Stimulated activated CD8-positive, alpha-beta memory T cell treated with anti-CD3 and anti-CD28 coated beads, Interleukin-12 subunit alpha, Interleukin-12 subunit beta, amount 100 ng/mL, for 4 hours (primary cell): ENCODE measurements at places on chromosomes 4 and X.

DNA sequence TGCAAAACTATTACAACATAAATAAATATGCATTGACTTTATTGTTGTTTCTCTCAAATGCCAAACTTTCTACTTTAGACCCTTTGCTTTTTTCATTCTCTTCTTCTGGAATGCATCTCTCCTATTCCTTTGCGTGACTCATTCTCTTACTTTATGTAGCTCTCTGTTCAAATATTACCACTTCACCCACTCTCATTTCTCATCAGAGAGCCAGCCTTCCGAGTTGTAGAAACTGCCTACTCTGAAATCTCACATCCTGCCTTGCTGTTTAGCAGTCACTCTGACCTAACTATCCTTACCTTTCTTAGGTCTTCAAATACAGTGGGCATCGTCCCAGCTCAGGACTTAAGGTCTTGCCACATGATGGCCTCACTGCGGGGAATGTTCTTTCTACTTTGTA lies 143.5 kb downstream of the GALNTL6 start:
- DNase-seq = no peak

- DNase-seq = no peak
These were observed 6.9 kb downstream of the ANXA10 start for GRCh38 chr4:168099195-168099594.

DNA sequence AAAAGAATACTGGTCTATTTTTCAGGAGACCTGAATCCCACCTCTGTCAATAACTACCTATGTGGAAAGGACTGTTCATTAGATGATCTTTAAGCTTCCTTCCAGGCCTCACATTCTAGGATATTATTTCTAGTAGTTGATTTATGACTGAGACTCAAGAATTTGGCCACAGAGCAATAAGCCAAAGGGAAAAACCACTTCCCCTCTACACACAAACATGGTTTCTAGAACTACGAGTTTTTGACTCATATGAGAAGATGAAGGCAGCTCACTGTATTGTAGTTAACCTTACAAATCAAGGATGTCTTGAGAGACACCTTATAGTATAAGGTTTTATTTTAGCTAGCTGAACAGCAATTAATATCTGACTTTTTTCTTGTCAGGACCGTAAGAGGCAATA lies 36.9 kb upstream of the GDPD2 start:
- DNase-seq = no peak

- DNase-seq = no peak
These were observed 321.3 kb upstream of the LCORL start for GRCh38 chr4:18342847-18343246.

- no peak for DNase-seq
These were observed 1.4 kb downstream of the ANK2 start for GRCh38 chr4:113050837-113051236.

- DNase-seq = no peak
These were observed 31.7 kb upstream of the PRPS1 start for GRCh38 chrX:107596651-107597050.

DNA sequence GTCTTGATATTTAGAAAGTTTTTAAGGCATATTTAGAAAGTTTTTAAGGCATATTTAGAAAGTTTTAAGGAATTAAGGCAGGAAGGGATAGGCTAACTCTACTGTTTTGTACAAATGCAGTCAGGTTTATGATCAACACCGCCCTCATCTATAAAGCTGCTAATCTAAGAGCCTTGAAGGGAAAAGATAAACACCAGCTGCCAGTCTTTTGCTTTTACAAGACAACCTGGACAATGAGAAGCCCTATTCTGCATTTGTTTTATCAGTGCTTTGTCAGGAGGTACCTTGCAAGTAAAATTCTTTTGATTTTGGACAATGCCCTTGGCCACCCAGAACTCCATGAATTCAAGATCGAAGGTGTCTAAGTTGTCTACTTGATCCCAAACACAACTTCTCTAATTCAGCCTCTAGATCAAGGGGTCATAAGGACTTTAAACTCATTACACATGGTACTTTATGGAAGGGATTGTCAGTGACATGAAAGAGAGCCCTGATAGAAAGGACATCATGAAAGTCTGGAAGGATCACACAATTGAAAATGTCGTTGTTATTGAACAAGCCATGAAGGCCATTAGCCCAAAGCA lies 39.8 kb downstream of the IL15 start:
- no peak for DNase-seq

- DNase-seq = no peak
These were observed 34.7 kb downstream of the CSN3 start for GRCh38 chr4:70277121-70277520.

GRCh38 chr4:795726-796119 lies 30.2 kb downstream of the CPLX1 start:
- DNase-seq = no peak

DNA sequence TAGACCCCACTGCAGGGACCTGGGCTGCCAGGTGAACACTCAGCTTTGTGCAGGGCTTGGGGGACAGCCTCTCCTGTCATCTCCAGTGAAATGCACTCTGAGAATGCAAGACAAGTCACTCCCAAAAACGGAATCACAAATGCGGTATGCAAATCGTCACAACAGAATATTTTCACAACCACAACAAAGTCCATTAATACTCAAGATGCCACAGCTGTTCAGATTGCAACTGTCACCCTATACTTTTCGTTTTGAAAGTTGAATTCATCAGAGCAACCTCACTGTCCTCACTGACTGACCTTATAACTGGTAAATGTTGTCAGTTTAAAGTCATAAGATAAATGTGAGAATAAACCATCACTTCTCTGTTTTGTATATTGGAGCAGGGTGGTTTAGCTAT lies 16.6 kb downstream of the JAKMIP1 start:
- DNase-seq = no peak

- DNase-seq = no peak
These were observed 18.6 kb downstream of the ARSJ start for GRCh38 chr4:113960684-113961321.

- no peak for DNase-seq
These were observed 299.4 kb downstream of the PPARGC1A start for GRCh38 chr4:23590431-23590830.

- no peak for DNase-seq
These were observed 109.2 kb upstream of the EDNRA start for GRCh38 chr4:147371661-147372060.

- no peak for DNase-seq
These were observed 105.9 kb downstream of the TNIP2 start for GRCh38 chr4:2650276-2650675.

DNA sequence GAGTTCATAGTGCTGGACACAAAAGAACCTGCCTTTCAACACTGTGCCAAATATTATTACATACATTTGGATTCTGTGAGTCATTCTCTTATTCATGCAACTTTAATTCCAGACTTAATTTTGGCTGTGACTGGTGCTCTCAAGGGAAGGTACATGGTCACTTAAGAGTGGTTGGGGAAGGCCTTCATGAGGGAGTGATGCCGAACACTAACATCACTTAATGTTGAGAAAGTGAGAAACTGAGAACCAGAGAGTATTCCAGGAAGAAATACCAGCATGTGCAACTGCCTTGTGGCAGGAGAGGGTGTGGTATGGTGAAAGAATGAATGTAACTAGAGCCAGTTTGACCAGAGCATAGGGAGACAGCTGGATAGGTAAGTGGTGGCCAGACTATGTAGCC lies 41.5 kb upstream of the FHDC1 start:
- DNase-seq = no peak

DNA sequence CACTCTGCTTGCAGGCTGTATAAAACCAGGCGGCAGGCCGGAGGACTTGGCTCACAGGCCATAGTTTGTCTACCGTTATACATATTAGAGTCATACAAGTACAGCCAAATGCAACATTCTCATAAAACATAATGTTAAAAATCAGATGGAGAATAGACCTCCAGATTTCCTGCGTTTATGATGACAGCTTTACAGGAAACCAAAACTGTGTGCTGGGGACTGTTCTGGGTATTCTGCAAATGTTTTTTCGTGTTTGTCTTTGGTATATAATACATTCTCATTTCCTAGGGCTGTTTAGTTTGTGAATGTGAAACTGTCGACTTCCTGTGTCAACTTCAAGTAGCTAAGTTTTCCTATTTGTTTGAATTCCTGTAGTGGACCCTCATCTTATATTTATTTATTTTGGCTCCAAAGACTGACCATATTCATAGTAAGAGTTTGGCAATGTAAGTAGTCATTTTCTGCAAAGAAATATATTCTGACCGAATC lies 79.5 kb upstream of the FAM9C start:
- DNase-seq = no peak

DNA sequence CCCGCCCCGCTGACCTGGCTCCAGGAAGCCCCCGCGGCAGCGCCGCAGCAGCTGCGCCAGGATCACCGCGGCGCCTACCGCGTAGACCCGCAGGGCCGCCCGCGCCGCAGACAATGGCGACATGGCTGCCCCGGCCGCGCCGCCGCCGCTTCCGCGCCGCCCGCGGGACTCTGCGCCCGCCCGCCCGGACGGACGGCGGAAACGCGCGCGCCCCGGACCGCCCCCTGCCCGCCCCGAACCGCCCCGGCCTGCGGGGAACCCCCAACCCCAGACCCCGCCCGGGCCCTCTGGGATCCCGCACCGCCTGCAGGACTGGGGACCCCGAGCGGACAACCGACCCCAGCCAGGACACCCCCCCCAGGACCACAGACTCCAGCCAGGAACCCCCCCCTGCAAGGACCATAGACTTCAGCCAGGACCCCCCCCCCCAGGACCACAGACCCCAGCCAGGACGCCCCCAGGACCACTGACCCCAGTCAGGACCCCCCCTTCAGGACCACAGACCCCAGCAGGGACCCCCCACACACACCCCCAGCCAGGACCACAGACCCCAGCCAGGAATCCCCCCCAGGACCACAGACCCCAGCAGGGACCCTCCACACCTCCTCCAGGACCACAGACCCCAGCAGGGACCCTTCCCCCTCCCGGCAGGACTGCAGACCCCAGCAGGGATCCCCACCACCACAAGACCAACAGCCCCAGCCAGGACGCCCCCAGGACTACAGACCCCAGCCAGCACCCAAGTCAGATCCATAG lies at the start of the genes DHRSX and ZBED1:
DHRSX (minus strand) TSS at position 174 of the 756 bp plus-strand sequence; CDS start at position 123, 51 bp downstream.
ZBED1 (minus strand) TSS at position 174 of the 756 bp plus-strand sequence. CDS start 10,257 bp downstream, outside the sequence.
- DNase-seq = peak; percentile 17

- DNase-seq = no peak
These were observed 48.0 kb upstream of the TMEM131L start for GRCh38 chr4:153418121-153418520.

- no peak for DNase-seq
These were observed 35.4 kb upstream of the TMSB15B start for GRCh38 chrX:103927030-103927429.

DNA sequence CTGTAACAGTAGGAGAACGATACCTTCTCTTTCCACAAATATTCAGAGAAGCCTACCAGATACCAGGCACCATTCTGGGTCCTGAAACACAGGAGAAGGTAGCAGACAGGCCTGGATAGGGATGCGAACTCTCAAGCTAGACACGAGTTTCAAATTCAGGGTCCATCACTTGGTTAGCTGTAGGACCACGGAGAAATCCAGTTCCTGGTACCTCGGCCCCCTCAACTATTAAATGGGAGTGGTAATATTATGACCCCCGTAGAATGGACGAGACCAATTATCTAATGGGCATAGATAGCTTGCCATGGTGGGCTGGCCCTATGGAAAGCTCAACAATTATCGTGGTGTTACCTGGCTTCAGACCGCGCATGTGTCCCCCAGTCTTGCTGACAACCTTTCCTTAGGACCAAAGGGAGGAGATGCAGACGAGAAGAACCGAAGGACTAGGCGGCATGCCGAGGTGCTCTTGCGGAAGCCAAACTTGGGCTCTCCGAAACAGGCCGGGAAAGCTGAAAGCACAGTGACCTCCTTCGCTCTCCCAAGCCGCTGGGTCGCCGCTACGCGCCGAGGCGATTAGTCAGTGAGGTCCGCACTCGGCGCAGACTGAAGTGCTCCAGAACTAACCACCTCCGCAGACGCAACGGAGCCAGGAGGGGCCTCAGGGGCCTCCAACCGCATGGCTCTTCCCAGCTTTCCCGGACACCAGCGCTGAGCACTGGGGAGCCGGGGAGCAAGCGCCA lies 19.6 kb downstream of the NKX3-2 start:
- DNase-seq = no peak

- DNase-seq = no peak
These were observed 319.9 kb downstream of the PCDH7 start for GRCh38 chr4:31040106-31040505.

GRCh38 chr4:169619518-169619957 lies 840 bp upstream of the CLCN3 start:
- no peak for DNase-seq
